Epithelial cell of esophagus (primary cell): ENCODE measurements at places on chromosomes 3 and 15.

GRCh38 chr3:108067768-108068167, 23.1 kb downstream of the CD47 start:
- no peak for DNase-seq

DNA sequence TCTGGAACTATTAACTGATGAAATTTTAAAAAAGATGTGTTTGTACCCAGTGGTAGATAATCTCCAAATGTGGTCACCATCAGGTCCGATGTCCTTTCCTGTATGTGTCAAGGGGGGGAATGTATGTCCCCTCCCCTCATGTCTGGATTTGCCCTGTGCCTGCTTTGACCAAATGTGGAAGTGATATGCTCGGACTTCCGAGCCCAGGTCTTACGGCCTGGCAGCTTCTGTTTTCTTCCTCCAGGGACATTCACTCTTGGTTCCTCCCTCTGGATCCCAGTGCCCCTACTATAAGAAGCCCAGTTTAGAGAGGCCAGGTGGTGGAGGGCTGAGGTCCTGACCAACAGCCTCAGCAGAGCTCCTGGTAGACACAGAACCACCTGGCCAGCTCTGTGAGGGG, 75.5 kb downstream of the CCR1 start:
- no peak for DNase-seq

- no peak for DNase-seq
Measured at GRCh38 chr15:49306551-49306950, 116.5 kb upstream of the FGF7 start.

DNA sequence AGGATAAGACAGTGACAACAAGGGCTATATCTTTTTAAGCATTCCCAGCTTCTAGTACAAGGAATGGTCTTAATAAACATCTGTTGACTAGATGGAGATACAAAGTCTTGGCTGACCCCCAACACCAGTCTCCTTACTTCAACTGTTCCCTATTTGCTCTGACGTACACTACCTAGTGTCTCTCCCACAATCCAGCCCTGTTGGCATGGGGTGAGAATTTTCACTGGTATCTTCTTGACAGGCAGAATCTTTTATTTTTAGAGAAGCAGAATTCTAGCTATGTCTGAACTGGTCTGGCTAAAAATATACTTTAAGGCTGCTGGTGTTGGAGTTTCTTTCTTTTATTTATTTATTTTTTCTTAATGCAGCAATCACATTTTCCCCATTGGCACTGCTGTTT, 82.0 kb downstream of the ETFA start:
- no peak for DNase-seq

DNA sequence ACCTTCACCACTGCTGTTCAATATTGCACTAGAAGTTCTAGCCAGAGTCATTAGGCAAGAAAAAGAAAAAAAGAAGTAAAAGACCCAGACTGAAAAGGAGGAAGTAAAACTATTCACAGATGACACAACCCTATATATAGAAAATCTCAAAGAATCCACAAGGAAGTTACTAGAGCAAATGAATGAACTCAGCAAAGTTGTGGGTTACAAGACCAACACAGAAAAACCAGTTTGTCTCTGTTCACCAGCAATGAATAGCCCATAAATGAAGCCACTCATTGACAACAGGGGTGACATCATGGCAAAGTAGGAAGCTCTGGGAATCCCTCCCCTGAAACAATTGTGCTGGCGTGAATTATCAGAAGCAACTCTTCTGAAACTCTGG, 4.6 kb downstream of the CFAP100 start:
- DNase-seq: peak; percentile 74

DNA sequence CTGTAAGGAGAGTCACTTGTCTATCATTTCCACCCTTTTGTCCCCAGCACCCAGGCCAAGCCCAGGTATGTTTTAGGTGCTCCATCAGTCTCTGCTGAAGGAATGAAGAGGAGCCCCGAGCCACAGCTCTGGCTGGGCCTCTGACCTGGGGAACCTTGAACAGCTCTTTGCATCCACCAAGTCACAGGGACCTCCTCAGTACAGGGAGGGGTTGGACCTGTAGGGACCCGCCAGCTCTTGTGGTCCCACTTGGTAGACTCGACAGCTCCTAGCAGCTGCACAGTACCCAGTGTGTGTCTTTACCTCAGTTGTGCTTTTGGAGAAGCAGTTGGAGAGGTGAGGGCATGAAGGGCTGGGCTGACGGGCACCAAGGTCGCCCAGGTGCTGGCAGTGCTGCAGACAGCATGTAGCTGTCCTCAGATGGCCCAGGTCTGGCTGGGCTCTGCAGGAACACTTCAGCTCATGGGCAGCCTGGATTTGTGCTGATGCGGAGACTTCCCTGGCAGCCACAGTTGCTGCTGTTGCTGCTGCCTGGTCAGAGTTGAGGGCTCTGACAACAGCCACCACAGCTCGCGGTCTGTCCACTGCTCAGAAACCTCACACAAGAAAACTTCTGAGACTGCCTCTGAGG, 123.6 kb downstream of the CACNA1D start:
- no peak for DNase-seq

- DNase-seq: no peak
Measured at GRCh38 chr3:12073106-12073505, 68.9 kb downstream of the SYN2 start.

- DNase-seq: peak; percentile 62
Measured at GRCh38 chr3:196969660-196970546, 1.3 kb upstream of the PIGZ start.

DNA sequence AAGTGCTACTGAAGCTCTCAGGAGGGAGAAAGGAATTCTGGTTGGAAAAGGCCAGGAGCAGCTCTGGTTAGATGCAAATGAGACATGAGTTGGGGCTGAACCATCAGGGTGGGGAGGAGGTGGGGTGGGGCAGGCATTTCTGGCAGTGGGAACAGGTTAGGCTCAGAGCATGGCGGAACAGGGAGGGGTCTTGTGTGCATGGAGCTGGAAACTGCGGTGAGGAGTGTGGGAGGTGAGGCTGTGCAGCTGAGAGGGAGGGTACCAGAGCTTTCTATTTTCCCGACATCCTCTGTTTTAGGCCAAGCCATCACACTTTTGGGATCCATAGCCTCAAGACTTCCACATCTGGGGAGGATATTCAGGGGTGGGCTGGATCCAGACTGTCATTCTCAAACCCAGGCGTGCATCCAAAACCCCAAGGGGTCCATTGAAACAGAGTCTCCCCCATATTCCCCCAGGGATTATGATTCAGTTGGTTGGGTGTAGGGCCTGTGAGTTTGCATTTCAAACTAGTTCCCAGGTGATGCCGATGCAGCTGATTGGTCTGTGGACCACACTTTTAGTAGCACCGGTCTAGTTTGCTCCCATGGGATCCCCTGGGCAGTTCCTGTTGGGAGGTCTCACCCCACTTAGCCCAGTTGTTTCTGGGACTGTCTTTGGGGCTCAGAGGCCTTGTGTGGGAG, 100.9 kb upstream of the TLE3 start:
- peak; percentile 29 for DNase-seq

- DNase-seq: no peak
Measured at GRCh38 chr3:181278468-181279238, 289.1 kb upstream of the DNAJC19 start.

- no peak for DNase-seq
Measured at GRCh38 chr3:26558257-26558656, 64.3 kb upstream of the LRRC3B start.
